ENCODE measurements at places on chromosomes 7 and 10. TPM values are rescaled to one million over a fixed set of nuclear protein-coding genes. Genes with fewer than 3 reads are reported as not detected.

KLF14 gene
- 0.13 TPM for total RNA-seq

CCT6A gene
- total RNA-seq = 147 TPM

SPDYE16 gene
- total RNA-seq = not detected

RFC2 gene
- 17.5 TPM for total RNA-seq

CYP3A7 gene
- total RNA-seq = not detected

HMX3 gene
- total RNA-seq = not detected

MMD2 gene
- not detected for total RNA-seq

CLCN1 gene
- 0.13 TPM for total RNA-seq

CALN1 gene
- total RNA-seq = not detected
